AG08395 (cell line): ENCODE measurements at places on chromosomes 1 and 21.
A peak's percentile ranks its signal among the peaks of the same experiment; 100 is the strongest.

DNA sequence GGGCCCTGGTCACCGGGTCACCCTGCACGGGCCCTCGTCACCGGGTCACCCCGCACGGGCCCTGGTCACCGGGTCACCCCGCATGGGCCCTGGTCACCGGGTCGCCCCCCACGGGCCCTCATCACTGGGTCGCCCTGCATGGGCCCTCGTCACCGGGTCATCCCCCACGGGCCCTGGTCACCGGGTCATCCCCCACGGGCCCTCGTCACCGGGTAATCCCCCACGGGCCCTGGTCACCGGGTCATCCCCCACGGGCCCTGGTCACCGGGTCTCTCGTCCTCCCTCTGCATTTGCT, 77.6 kb downstream of the RIPK4 start:
- no peak for DNase-seq

DNA sequence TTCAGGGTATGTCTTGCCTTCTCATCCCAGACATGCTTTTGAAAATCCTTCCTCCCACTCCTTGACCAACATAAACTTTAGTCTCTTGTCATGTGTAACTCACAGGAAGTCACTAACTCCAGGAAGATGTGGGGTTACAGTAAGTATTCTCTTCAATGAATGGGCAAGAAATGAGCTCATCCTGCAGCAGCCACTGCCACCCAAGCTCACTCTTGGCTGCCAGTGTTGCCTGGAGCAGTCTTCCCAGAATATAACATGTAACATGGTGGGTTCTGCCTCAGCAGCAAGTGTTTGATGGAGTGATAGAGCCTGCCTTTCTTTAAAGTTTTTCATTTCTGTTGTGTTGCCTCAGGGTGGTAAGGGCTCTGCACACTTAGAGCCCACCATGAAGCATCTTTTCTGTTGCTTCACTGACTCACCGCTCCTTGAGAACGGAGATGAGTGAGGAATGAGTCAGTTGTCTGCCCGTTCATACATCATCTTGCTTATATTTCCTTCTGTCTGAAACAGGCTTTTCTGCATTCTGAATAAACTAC, 187.0 kb downstream of the TPR start:
- peak; percentile 70 for DNase-seq

- peak; percentile 97 for DNase-seq
Observed at GRCh38 chr1:32400876-32401631, 6.8 kb upstream of the BSDC1 start.

DNA sequence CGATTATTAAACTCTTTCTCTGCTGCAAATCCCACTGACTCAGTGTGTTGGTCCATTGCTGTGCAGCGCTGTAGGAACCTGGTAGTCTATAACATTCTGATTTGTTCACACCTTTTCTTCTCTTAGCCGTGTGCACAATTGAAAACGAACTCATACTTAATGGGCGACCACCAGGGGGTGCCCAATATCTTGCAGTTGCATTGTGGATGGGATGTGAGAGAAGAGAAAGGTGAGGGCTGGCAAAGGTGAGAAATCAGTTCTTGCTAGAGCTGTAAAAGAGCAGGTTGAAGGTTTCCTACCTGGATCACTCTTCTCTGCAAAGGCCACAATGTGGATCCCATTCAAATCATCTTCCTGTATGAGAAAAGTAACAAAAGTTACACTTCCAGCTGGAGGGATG, 51.0 kb downstream of the CASQ2 start:
- DNase-seq, result no peak

DNA sequence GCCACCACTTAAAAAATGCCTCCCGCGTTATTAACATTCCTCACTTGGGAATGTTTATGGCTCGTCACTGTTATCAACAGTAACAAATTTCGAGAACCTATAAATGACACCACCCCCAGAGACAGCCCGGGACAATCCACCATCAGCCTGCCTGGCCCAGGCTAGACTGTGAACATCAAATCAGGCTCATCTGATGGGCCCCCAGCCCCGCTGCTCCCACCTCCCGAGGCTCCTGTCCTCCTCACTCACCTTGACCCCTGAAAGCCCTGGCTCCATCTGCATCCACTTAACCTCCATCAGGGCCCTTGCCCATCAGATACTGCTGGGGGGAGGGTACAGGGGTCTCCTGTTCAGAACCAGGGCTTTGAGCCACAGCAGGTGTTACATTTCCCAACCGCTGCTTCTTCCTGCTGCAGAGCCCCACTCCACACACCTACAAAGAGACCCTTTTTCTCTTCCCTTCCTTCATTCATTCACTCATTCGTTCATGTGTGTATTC, 156.5 kb upstream of the VAMP3 start:
- no peak for DNase-seq

DNA sequence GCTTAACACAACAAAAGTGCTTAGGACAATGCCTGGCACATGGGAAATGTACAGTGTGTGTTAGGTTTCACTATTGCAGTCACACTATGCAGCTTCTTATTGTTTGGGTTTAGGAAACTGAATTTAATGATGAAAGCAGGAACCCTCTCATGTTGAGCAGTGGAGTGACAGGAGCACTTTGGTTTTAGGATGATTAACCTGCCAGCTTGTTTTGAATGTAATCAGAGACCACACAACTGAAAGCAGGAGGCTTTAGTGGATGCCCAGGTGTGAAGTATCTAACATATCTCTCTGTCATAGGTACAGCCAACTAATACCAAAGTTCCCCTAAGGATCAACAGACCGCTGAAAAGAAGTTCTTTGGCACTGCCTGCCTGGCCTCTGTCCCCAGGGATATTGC, 406.9 kb upstream of the USP24 start:
- DNase-seq, result no peak

GRCh38 chr1:178093951-178094738, at the start of gene RASAL2:
Gene RASAL2, plus strand, starts transcription at chr1:178094104. Its CDS starts 389 bp downstream, at chr1:178094493.
- DNase-seq, result peak; percentile 65

DNA sequence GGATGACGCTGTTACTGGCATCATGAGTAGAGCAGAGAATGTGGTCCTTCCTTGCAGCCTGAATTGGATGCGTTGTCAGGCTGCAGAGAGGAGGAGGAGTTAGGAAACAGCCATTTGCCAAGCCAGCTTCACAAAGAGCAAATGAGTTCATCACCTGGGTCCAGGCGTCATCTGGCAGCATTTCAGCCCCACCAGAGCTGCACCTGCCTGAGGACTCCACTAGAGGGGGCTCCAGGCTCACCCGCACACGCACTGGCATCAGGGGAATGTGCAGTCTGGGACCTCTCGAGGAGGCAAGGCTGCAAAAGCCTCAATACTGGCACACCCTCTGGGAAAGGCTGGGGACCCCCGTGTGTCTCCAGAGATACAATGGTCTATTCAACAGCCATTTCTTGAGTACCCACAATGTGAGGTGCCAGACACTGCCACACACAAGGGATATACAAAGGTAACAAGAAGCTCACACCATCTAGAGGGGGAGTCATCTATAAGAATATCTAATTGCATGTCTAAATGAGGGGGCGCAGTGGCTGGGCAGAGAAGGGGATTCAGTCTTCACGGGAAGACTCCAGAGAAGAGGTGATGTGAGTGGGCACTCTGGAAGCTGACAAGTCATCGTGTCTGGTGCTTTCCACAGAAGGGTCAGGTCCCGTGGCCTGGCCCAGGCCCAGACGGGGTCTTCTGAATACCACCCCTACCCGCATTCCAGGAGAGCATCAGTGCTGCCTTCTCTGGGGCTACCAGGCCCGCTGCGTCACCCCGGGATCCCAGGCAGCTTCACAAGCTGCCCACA, 53.5 kb upstream of the CNTN2 start:
- DNase-seq, result peak; percentile 93

DNA sequence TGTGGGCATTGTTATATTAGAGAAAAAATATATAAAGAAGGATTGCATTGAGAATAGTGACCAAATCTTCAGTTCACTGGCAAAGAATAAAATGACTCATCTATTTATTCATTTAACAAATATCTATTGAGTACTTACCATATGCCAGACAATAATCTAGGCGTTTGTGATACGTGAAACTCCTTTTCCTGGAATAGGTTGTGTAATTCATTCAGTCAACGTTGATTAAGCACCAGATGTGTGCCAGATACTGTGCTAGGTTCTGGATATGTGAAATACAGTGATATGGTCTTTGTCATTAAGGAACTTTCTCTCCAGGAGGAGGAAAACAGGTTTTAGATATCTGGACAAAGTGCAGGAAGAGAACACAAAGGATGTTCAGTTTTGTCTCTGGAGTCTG, 344.5 kb downstream of the RWDD3 start:
- no peak for DNase-seq
